Hair follicular keratinocyte (primary cell): ENCODE measurements at places on chromosomes 2 and 18. TPM values are rescaled to one million over a fixed set of nuclear protein-coding genes. Genes with fewer than 3 reads are reported as not detected.

Gene ST8SIA3
- total RNA-seq: not detected in 2 replicates

Gene MCEE
- total RNA-seq: 6.4 and 7.3 TPM in 2 replicates

Gene ZNF2
- total RNA-seq: 3.2 and 3.6 TPM in 2 replicates

Gene GLB1L
- total RNA-seq: 8.0 and 10.2 TPM in 2 replicates
